CD8-positive, alpha-beta memory T cell (primary cell): ENCODE measurements at places on chromosomes 7 and 10. TPM values are rescaled to one million over a fixed set of nuclear protein-coding genes. Genes with fewer than 3 reads are reported as not detected.

DNA sequence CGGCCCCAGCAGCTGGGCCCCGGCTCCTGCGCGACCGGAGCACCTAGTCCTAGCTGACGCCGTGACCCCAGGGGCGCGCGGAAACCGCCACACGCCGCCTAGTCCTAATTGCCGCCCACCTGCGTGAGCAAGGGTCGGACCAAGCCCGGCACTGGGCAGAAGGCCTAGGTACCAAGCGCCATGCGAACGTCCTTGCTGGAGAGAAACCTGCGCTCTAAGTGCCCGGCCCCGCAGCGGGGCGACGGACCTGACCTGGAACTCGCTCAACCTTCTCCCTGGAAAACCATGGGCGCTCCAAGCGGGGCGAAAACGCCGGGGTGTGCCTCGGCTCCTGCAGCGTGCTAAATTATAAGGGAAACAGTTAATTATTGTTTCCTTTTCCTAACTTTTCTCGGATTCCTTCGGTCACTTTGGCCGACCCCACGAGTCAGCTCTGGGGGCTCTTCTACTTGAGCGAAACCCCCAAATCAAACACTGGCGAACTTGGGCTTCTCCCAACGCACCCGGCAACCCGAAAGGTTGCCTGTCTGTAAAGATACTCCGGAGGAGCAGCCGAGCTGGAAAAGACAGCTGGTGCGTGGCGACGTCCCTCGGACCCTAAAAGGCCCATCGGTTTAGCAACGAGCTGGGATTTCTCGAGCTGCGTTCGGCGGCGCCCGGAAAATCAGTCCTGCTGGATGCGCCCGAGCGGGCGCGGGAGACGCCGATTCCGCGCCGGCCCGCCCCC is 5.3 kb upstream of the EBF3 start:
- no peak for DNase-seq

GRCh38 chr7:74453322-74454011 is at the start of gene GTF2IRD1:
Gene GTF2IRD1, plus strand, starts transcription at chr7:74453906. Its CDS starts 54,175 bp downstream, at chr7:74508081.
- peak; percentile 62 for DNase-seq

- DNase-seq, result no peak
Observed at GRCh38 chr7:83799333-83799732, 150.4 kb upstream of the SEMA3E start.

- DNase-seq, result no peak
Observed at GRCh38 chr7:77702513-77702912, 6.3 kb downstream of the RSBN1L start.

The CALML3 gene
- total RNA-seq, result not detected

The COPG2 gene
- 23.7 TPM for total RNA-seq
